ENCODE measurements at places on chromosomes 2 and 18.
A peak's percentile ranks its signal among the peaks of the same experiment; 100 is the strongest.

DNA sequence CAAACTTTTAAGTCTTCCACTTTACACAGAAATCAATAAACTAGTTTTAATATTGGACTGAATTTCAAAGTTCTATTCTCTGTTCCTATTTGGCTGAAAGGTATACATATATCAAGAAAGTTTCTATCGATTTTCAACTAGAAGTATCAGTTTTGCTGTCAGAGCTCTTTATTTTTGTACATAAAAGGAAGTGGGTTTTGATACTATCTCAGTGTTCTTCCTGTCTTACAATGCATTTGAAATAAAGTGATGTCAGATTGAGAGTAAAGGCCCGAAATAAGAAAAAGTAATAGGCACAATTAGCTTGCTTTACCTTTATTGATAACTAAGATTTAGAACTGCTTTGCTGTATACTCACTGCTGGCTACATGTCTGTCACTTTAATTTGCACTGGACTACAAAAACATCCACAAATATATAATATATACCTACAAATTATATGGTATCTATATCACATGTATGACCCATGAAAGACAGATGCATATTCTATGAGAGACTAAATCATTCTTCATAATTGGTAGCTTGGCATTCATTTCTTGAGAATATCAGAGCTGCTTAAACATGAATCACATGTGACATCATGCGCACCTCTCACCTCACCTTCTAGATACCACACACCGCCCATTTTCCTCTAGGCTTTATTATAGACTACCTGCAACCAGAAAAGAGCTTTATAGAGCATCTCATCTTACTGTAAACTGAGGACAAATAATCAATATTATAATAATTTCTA, 83.6 kb downstream of the ASXL2 start:
- no peak for DNase-seq

DNA sequence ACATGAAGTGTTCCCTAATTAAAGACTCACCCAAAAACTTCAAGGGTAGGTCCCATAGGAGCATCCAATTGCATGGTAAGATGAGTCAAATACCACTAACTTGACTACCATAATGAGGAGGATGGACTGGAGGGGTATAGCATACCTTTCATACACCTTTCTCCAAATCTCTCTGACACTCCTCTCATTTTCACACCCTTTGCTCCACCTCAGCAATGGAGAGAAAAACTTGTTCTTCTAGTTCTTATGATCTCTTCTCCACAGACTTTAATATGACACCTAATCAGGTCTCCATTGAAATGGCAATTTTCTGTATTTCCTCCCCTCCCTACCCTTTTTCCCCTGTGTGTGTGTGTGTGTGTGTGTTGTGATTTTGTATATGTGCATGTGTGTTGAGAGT, 41.1 kb upstream of the MAP2 start:
- DNase-seq, result no peak

DNA sequence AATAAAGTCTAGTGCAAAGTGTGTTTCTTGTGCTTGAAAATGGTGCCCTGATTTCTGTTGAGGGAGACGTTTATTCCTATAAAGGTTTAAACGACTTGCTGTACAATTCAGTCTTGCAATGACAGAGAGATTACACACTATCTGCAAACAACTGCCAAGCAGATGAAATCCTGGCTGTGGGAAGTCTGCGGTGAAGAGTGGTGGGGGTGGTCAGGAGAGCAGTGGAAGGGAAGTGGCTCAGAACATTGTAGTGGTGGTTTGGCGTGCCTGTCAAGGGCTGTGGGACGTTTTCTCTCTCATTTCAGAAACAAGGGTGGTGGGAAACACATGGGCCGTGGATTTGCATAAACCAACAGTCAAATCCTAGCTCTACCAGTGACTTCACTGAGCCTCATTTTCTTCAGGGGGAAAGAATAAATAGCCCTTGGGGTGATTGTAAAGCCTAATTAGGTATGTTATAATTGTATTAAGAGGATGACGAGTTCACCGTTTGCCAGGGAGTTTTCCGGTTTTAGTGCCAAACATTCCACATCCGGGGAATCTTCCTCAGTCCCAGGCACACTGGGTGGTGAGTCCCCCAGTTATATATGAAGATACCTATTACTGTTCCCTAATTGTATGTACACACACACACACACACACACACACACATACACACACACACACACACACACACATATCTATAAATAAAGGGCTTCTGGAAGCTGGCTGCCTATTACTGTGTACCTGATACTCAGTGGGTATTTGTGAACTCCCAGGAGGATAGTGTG, 115.0 kb downstream of the SPTBN1 start:
- peak; percentile 90 for DNase-seq

DNA sequence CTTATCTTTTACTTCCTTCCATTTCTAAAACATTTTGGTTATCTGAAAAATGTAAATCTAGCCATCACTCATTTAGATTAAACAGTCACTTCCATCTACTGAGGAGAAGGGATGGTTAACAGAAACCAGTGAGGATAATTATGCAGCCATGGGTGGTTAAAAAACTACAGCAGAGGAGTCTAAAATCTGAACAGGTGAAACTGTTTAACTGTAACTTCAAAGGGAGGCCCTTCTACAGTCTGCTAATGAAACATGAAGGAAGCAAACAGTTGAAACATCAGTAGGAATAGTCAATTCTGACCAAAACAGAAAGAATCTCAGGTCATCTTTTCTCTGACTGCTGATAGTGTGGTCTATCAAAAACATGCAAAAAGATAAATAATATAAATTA, 71.0 kb downstream of the DTNB start:
- no peak for DNase-seq

DNA sequence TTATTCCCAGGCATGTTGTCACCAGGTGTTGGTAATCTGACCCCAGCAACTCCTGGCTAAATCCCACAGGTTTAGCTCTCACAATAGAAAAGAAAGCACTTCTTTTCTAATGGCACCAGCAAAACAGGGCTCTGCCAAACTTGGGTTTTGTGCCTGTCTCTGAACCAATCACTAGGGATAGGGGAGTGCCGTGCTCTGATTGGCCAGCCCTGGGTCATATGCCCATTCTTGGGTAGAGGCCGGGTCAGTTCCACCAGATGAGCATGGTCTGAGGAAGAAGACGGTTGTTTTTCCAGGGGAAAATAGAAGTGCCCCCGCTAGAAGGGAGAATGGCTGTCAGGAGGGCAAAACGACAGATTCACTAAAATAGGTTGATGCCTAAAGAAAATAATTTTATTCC, 14.7 kb downstream of the CDK15 start:
- no peak for DNase-seq

GRCh38 chr2:168687314-168687713, 115.1 kb upstream of the NOSTRIN start:
- no peak for DNase-seq

DNA sequence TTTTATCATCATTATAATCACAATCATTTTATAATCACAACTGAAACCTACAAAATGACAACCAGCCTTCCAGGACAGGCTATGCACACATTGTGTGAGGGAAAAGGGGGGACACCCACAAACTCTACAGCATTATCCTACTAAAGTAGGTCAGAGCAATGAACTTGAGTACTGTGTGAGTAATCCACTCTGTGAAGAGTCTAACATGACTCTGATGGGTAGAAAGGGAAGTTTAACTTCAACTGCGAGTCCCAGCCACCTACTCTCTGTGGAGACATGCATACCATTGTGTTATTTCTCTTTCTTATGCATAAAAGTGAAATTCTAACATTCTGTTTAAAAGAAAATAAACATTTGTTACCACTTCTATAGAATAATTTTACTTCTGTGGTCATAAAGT, 177.9 kb downstream of the ZNF516 start:
- DNase-seq, result no peak

- no peak for DNase-seq
Observed at GRCh38 chr2:142020368-142020767, 110.4 kb downstream of the LRP1B start.

- DNase-seq, result no peak
Observed at GRCh38 chr2:121052521-121052920, 232.5 kb downstream of the TFCP2L1 start.

DNA sequence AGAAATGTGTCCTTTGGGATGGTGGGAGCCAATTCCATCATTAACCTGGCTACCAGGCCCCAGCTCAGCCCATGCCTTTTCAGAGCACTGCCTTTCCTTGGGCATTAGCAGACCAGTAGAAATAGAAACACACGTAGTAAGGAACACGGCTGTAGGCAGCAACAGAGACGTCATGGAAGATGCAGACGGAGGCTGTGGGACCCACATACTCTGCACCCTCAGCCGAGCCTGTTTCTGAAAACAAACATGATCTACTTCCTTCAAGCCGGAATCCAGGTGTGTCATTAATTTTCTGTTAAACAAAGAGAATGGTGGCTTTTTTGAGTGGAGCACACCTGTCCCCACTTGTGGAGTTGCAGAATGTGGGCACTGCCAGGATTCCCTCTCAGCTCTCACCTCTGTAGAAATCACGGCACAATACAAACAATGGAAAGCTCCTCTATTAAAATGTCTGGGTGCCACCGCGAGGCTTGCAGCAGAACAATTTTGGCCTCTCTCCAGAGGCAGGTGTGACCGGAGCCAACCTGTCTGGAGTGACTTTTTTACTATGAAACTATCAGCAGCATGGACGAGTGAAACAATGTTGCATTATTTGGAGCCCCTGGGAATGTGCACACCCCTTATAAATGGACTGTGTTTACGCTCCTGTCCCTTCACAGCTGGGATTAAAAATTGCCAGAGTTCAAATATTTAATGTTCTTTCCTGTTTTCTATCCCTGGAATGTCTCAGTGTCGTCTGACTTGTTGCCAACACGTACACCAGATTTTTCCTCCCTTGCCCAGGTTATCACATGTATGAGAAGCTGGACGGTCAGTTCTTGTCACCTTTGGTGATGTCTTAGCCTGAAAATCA, 31.7 kb downstream of the SPP2 start:
- DNase-seq, result no peak

GRCh38 chr2:18626958-18627650, 37.7 kb upstream of the NT5C1B start:
- DNase-seq, result no peak

GRCh38 chr18:27411911-27412310, 226.8 kb upstream of the CHST9 start:
- no peak for DNase-seq

DNA sequence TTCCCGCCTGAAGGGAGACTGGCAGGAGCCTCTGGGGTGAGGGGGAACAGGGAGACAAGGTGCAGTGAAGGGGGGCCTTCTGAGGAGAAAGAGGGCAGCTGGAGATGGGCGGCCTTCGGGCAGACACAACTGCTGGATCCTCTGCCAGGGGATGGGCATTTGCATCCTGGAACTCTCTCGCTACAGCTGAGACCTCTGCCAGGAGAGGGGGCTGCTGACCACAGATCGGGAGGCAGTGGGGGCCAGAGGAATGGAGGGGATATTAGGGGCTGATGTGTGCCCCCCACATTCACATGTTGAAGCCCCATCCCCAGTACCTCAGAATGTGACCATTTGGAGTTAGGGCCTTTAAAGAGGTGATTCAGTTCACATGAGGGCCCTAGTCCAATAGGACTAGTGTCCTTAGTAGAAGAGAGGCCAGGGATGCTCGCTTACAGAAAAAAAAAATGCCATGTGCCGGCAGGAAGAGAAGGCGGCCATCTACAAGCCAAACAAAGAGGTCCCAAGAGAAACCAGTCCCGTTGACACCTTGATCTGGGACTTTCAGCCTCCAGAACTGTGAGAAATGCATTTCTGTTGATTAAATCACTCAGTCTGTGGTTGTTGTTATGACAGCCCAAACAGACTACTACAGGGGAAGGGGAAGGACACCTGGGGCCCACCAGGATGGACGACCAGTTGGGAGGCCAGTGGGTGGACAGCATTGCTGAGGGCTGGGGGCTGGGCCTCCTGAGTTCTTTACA, 50.0 kb downstream of the TRABD2A start:
- no peak for DNase-seq

DNA sequence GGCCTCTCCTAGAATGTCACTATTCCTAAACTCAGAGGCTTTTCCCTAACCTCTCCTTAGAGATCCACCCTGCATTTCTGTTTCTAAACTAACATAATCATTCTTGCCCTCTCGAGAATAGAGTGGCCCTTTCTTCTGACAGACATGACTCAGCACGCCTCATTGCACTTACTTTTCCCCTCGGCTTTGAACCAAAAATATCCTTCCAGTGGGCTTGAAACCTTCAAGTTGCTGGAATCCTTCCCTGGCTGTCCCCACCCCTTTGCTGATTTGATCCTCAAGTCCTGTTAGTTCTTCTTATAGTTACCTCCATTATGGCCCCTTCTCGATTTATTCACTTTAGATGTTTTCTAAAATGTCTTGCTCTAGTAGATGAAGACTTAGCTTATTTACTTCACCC, 158.0 kb downstream of the LTBP1 start:
- peak; percentile 38 for DNase-seq

Measured in ELR (cell line).